LoVo (cell line): ENCODE measurements at places on chromosomes 4 and X.
A peak's percentile ranks its signal among the peaks of the same experiment; 100 is the strongest.

- no peak for DNase-seq
These were observed 151.7 kb upstream of the RPS6KA6 start for GRCh38 chrX:84339507-84340364.

DNA sequence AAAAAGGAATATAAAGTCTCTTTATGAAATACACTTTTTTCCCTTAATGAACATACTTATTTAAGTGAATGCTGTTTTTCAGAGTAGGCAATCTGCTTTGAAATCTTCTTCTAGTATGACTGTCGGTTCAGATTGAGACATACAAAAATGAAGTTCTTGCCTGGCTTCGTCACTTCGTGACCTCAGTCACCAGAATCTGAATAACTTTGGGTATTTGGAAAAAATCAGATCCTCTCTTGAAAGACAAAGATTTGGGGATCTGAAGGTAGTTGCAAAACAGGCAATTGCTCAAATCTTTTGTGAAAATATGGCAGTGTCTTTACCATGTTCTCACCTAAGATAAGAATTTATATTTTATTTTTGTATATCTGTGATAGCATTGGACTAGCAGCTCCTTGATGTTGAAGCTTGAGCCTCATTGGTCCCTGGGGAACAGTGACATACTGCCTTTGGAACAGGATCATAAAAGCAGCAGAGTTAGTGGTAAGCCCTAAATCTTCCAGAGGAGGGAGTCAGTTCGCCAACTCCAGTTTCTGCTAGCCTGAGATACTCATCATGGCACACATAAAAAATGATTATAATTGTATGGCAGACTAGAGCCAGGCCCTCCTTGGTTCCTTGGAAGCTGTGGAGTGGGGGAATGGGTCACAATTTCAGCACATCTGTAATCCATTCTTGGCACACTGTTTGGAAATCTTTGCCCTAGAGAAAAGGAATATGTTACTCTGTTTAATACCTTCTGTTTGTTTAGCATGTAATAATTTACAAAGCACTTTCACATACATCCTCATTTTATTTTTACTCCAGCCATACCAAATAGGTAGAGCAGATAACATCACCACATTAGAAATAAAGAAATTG lies 5.0 kb downstream of the ARFIP1 start:
- no peak for DNase-seq

DNA sequence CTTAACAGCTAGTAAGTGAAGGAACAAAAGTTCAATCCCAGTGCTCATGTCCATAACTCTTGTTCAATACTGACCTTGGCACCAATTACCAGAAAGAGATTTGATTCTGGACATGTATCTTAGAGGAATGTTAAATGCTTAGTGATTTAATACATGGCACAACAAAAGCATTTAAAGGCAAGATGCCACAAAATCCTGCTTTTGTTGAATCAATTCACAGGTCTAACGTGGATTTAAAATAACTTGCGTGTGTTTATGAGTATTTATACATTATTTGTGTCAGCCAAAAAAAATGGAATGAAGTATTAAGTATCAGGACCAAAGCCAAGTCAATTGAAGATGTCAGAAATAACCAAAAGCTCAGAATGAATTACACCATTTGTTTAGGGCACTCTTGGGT lies 85.4 kb upstream of the GIMD1 start:
- no peak for DNase-seq

DNA sequence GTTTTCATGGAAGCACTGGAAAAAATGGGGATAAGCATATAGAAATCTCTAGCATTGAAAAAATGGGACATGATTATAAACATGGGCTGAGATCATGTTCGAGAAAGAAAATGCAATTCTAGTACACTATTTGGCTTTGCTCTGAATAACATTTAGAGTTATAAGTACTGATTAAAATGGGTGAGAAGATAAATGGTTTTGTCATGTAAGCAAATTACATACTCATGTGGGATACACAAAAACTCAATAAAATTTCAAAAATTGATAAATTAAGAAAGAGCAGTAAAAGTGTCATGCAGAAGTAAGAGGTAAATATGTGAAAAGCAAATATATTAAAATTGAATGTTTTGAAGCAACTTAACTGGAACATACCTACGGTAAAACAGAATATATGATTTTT lies 99.6 kb downstream of the GRIA2 start:
- no peak for DNase-seq

- no peak for DNase-seq
These were observed 18.1 kb downstream of the SOWAHB start for GRCh38 chr4:76879731-76880364.

DNA sequence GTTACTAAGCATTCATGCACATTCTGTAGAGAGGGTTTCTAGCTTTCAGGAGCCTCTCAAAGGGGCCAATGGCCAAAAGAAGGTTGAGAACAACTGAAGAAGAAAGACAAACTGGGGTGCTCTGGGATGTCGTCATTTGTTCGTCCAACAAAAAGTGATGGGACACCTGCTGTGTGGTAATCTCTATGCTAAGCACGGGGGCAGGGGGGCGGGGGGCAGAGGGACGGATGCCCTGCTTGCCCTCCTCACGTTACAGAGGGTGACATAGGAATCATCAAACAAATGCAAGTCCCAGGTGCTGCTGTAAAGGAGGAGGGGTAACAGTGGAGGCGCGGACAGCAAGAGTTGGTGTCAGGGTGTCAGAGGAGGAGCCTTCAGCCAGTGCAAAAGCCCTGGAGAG lies 12.8 kb upstream of the CRMP1 start:
- no peak for DNase-seq

DNA sequence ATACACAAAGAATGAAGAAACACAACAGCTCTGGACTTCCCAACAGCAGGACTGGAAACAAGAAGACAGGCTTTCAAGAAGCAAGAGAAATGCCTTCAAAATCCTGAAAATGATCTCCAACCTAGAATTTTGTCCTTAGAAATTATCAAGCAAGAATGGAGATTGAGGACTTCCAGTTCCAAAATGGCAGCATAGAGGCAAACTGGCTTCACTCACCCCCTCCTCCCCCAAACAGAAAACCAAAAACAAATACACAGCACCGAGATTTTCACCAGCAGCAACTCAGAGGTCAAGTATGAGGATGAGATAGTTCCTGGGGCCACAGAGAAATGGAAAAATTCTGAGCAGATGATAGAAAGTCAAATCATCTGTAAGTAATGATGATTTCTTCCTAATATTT lies 40.5 kb upstream of the LRBA start:
- no peak for DNase-seq

DNA sequence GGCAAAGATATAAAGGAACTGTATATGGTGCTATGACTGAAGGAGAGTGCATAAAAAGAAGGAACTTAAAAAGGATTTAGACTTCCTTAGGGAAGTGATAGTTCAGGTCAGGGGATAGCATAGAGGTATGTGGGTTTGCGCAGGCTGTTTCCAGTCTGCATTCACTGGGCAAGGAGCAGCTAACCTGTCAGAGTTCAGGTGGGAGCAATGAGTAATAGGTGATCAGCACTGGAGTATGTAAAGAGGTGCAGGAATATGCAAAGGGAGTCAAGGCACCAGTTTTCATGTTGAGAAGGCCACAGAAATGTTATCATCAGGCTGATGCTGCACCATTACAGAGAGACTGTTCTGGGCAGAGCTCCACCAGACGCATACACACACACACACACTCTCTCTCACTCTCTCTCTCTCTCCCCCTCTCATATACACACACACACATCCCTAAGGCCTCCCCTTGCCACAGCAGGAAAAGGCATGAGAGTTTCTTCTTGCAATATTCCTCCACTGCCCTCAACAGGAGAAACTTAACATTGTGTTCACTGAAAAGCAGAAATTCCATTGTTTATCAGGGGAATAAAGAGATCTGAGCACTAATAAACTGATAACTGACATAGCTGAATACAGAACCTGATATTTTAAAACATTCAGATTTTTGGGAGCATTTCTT lies 256.4 kb upstream of the GRID2 start:
- no peak for DNase-seq

DNA sequence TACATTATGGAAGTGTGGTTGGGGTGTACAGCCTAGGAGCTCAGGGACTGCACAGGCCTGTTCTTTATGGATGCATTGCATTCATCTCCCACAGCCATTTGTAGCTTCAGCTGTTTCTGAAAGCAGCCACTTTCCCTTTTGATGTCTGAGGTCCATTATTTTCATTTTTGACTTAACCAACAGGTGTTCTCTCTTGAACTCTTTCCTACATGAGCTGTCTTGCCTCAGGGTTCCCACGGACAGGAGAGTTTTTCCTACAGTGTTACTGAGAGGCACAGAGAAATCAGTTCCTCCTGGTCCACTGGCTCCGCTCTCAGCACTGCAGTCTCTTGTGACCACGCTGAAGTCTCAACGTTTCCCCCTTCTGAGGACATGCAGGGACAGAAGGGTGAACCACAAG lies 87.2 kb downstream of the RASL11B start:
- no peak for DNase-seq

DNA sequence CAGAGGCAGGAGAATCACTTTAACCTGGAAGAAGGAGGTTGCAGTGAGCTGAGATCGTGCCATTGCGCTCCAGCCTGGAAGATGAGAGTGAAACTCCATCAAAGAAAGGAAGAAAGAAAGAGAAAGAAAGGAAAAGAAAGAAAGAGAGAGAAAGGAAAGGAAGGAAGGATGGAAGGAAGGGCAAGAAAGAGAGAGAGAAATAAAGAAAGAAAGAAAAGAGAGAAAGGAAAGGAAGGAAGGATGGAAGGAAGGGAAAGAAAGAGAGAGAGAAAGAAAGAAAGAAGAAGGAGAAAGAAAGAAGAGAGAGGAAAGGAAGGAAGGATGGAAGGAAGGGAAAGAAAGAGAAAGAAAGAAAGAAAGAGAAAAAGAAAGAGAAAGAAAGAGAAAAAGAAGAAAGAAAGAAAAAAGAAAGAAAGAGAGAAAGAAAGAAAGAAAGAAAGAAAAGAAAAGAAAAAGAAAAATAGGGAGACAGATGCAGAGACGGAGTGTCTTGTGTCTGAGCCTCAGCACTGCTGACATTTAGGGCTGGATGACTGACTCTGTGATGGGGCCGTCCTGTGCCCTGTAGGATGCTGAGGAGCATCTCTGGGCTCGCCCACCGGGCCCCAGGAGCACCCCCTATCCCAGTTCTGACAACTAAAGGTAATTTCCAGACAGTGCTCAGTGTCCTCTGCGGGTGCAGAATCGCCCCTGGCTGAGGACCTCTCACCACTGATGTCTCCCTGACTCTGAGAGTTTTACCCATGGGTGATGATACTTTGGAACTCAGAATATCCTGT lies 61.7 kb downstream of the CRLF2 start:
- DNase-seq = no peak

- peak; percentile 91 for DNase-seq
These were observed 17.8 kb upstream of the CHIC2 start for GRCh38 chr4:54082168-54082567.

DNA sequence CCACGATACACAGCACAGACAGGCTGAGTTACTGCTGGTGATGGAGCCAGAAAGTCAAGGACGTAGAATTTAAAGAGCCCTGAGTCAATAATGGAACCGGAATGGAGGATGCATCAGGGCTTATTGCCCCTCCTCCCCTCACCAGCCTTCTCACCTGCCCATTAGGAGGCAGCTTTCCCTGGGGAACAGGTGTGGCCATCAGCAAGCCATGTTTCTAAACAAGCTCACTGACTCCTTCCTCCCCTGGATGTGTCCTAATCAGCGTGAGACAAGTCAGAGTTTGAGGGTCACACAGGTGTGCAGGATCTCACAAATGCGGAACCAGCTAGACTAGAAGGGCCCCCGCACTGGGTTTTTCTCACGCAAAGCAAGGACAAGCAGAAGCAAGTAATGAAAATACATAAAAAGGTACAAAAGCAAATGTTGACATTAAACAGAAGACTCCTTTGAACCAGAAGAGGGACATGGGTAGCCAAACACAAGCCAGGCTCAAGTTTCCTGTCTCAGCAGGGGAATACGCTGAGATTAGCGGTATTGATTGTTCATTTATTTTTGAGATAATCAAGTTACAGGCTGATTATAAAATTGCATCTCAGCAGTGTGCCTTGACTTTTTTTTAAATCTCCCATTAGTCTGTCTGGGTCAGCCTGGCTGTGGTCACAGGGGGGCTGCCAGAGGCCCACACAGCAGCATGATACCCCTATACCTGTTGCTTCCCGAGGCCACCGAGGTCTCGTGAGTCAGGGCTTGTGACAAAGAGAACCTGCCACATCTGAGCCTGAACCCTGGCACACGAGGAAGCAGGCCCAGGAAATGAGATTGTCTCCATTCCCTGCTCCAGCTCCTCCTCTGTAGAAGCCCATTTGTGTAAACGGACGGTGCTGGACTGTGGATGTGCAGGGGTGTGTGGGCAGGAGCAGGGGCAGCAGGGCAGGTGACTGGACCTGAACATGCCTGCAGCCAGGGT lies 37.4 kb downstream of the CCKAR start:
- no peak for DNase-seq

- DNase-seq = no peak
These were observed 479.3 kb upstream of the PCDH10 start for GRCh38 chr4:132669786-132670185.

GRCh38 chrX:39580043-39580442 lies 517.7 kb downstream of the BCOR start:
- DNase-seq = no peak

DNA sequence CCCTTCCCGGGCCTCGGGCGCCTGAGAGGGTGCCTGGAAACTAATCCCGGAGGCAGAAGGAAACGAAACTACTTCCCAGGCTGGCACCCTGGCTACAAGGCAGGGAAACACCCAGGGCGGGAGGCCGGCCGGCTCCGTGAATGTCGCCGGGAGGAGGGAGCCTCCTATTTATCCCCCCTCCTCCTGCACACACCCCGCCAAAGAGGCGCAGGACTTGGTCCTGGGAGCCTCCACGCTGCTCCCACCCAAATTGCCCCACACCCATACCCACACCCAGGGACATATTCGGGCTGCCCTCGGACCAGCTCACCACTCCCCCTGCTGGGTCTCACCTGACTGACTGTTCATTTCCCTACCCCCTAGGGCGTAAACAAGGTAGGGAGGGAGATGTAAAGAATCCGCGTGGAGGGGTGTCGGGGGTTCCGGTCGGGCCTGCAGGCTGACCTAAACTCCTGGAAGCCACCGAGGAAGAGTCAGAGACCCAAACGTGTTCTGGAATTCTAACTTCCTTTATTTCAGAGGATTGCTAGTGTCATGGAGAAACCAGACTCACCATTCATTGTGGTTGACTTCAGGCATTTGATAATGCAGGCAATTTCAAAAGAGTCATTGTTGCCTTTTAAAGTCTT lies at the start of gene BTC:
Gene BTC, minus strand, starts transcription at position 142 of the 629 bp plus-strand sequence. CDS start 198 bp downstream, outside the sequence.
- DNase-seq = peak; percentile 78

DNA sequence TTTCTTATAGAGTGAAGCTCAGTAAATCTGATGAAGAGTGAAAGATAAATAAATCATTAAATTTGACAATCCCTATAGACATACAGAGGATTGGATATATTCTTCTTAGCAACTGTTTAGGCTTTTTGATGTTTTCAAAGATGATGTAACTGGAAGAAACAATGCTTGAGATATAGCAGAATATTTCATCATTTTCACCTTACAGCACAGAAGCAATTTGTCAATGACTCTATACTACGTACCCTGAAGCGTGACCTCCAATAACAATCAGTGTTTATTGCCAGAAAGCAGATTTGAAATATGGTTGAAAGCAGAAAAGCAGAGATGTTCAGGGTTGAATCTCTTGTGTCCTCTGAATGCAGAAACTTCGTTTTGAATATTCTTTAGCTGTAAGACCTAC lies 228.4 kb downstream of the DTHD1 start:
- DNase-seq = no peak
